Activated naive CD4-positive, alpha-beta T cell (primary cell): ENCODE measurements at places on chromosomes 2 and 18.

DNA sequence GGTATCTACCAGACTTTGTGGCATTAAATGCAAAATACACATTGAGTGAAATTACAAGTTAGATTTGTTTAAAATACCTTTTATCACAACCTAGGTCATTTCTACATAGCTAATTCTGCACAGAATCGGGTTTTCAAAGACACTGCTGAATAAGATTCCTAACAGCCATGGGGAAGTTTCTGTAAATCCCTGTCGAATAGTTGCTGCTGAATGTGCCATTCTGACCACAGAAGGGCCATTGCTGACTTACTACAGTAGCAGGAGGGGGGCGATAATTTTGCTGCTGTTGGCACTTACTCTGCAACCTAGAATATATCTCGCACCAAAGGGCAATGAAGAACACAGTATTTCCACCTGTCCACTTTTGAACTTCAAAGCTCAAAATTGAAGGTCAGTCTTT, 232.8 kb downstream of the TCF4 start:
- DNase-seq, result no peak

- DNase-seq, result no peak
Measured at GRCh38 chr2:44713170-44713569, 228.3 kb upstream of the SIX3 start.

DNA sequence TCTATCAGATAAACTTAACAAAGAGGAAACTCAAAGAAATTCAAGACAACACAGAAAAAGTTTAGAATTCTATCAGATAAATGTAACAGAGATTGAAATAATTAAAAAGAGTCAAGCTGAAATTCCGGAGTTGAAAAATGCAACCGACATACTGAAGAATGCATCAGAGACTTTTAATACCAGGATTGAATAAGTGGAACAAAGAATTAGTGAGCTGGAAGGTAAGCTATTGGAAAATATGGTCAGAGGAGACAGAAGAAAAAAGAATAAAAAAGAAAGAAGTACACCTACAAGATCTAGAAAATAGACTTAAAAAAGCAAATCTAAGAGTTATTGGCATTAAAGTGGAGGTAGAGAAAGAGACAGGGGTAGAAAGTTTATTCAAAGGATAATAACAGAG, 88.0 kb downstream of the ATP8B1 start:
- no peak for DNase-seq

GRCh38 chr2:152055366-152056108, 43.3 kb downstream of the CACNB4 start:
- DNase-seq, result no peak

DNA sequence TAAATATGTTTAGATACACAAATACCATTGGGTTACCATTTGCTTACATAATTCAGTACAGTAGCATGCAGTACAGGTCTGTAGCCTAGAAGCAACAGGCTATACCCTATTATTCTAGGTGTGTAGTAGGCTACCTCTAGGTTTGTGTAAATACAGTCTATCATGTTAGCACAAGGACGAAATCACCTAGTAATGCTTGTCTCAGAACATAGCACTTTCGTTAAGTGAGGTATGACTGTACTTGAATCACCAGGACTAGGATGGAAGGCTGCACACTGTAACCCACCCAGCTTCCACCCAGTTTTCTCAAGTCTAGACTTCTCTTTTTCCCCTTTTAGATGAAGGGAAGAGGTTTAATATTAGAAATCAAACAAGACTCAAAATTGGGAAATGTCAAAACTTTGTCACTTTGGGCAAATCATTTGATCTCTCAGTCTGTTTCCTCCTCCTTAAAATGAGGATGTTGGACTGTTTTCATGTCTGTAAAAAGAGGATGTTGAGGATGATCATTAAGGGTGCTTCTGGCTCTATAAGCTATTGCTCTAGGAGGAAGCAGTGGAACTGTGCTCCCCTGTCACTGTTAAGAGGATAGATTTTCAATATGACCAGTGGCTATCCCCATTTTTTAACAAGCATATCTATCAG, 3.7 kb upstream of the SOCS6 start:
- no peak for DNase-seq

DNA sequence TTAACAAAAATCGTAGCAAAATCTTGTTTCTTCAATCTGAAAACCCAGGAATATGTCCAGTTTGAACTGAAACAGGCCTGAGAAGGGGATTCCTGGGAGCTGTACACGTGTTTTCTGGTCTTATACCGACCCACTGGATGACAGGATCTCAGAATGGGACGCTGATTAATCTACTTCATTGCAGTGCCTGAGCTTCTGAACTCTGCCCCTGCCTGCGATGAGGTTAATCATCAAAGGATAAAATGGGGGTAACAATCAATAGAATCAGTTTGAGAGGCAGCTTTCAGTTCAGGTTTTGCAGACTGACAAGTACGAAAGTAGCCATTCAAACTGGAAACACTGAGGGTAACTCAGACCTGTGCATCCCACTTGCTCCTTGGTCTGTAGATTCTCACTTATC, 273.9 kb upstream of the REV1 start:
- DNase-seq, result no peak

GRCh38 chr2:217254111-217254510, 394.2 kb upstream of the TNP1 start:
- no peak for DNase-seq

- DNase-seq, result no peak
Measured at GRCh38 chr2:161976295-161976694, 97.7 kb downstream of the DPP4 start.

GRCh38 chr18:44423814-44424644, 256.7 kb upstream of the SETBP1 start:
- no peak for DNase-seq

- DNase-seq, result no peak
Measured at GRCh38 chr2:240646176-240646899, 21.1 kb downstream of the GPR35 start.

DNA sequence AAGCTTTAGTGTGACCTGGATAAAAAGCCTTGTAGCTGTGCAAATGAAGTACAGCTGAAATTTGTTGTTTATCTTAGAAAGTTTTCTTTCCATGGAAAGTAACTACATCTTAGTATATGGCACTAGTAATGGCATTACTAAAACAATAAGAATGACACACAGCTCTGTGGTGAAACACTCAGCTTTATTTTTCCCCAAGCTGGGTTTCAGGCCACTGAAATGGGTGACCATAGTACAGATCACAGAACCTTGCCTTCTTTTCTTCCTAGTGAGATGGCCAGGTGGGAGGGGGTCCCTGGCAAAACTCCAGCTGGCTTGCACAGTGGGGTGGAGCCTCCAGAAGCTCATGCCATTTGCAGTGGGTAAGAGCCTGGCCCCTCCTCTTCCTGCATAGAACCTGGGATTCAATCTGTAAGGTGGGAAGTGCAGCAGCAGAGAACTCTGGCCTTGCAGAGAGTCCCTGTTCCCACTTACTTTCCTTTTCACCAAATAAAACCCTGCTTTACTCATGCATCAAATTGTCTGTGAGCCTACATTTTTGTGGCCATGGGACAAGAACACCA, 17.6 kb upstream of the GRP start:
- DNase-seq, result no peak

- peak; percentile 24 for DNase-seq
Measured at GRCh38 chr2:118013221-118013723, 598 bp downstream of the CCDC93 start.

GRCh38 chr2:15731889-15732271, 140.2 kb downstream of the DDX1 start:
- DNase-seq, result no peak

DNA sequence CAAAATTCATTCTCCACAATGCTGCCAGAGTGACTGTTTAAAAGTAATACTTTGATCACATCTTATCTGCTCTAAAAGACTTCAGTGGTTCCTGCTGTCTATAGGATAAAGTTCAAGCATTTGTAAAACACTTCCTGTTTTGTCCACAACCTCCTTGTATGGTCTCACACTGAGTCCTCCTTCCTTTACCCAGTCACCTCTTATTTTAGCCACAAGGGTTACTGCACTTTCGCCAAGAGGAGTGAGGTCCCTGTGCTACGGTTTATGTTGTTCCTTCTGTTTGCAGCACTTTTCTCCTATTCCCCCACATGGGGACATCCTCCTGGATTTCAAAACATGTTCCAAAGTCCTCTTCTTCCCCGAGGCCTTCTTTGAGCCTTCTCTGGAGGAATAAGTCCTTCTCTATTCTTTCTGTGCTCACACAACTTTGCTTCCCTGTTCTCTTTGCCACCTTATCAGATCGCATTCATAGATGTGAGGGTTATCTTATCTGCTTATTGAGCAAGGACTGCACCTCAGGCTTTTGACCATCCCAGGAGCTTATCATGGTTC, 112.2 kb upstream of the NABP1 start:
- DNase-seq, result no peak

GRCh38 chr2:54559006-54559445, 102.9 kb downstream of the SPTBN1 start:
- no peak for DNase-seq

GRCh38 chr2:18819566-18819965, 230.2 kb upstream of the NT5C1B start:
- DNase-seq, result no peak

- DNase-seq, result no peak
Measured at GRCh38 chr2:139825726-139826125, 1045.5 kb upstream of the NXPH2 start.

- DNase-seq, result no peak
Measured at GRCh38 chr18:31679133-31679742, 5.1 kb downstream of the B4GALT6 start.

DNA sequence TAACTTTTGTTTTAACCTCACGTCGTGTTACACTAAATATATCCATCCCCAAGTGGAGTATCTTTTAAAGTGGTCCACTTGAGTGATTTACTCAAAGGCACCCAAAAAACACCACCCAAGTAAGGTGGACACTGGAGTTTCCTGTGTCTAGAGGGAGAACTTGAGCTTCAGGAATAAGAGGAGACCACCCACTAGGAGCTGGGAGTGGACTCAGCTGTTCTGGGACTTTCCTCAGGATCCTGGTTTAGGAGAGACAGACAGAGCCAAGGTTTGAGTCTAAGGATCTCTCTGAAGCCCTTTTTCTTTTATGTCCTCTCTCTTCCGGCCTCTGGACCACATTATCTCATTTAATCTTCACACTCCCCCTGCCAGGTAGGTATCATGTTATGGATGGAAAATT, 150.7 kb downstream of the GBX2 start:
- DNase-seq, result no peak

- DNase-seq, result no peak
Measured at GRCh38 chr2:86026744-86027065, 79.0 kb downstream of the POLR1A start.

DNA sequence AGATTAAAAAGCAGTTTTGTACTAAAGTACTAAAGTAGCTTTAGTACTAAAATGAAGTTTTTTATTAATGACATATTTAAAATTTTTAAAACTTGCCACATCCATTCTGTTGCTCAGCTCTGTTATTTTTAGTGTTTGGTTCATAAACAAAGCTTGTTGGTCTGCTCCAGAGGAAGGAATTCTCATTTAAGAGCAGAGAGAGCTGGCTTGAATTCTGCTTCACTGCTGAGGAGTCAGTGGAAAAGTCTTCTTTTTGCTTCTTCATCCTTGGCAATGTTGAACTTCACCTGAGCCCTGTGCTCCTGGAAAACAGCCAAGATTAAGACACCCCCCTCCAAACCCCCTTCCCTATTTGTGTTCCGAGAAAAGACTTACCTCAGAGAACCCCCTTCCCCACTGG, 40.6 kb downstream of the TMEM87B start:
- no peak for DNase-seq

- no peak for DNase-seq
Measured at GRCh38 chr18:59705145-59705544, 7.9 kb upstream of the CCBE1 start.

GRCh38 chr2:74735564-74735963, 81.5 kb downstream of the SEMA4F start:
- DNase-seq, result no peak

- DNase-seq, result no peak
Measured at GRCh38 chr2:233829193-233830110, 24.9 kb downstream of the HJURP start.

DNA sequence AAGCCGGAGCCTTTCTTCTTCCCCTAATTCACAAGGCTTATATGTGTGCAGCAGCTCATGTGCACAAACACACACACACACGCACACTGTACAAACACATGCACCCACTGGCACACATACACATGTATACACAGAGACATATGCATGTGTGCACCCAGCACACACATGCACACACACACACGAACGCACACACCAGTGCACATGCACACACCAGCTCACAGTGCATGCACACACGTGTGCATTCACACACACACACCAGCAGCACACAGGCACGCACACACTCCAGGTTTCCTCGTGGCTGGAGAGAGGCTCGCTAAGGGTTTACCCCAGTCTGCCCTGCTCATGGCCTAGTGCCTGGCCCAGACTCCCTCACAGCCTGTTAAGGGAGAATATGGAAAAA, 234.0 kb downstream of the EIPR1 start:
- DNase-seq, result no peak

- no peak for DNase-seq
Measured at GRCh38 chr2:46973673-46974072, 58.1 kb upstream of the MCFD2 start.

DNA sequence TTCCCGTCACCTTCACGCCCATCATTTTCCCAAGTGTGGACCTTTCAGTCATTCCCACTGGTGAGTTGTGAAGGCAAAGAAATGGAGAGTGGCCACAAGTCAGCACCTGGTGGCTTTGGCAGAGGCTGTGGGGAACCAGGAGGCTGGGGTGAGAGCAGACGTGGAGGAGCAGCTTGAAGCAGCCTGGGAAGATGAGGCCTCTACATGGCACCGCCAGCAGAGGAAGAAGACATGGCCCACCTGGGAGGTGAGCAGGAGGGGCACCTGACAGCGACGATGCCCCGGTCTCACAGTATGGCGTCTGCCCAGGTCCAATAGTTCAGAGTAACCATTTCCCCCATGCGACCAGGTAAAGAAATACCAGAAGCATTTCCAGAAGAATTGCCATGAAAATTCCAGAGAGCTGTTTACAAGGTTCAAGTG, 69.0 kb downstream of the TPO start:
- DNase-seq, result no peak

DNA sequence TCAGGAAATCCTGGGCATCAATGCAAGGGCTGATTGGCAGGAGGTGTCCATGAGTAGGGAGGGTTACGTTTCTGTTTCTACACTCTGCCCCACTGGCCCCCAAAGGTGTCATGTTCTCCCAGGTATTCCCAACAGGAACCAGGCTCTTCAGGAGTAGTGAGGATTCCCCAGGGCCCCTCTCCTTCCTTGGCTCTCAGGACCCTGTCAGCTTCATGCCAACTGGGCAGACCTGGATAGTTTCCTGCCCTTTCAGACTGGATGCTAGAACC, 480.6 kb upstream of the HS6ST1 start:
- no peak for DNase-seq

GRCh38 chr2:23554054-23554697, 169.2 kb downstream of the KLHL29 start:
- no peak for DNase-seq

DNA sequence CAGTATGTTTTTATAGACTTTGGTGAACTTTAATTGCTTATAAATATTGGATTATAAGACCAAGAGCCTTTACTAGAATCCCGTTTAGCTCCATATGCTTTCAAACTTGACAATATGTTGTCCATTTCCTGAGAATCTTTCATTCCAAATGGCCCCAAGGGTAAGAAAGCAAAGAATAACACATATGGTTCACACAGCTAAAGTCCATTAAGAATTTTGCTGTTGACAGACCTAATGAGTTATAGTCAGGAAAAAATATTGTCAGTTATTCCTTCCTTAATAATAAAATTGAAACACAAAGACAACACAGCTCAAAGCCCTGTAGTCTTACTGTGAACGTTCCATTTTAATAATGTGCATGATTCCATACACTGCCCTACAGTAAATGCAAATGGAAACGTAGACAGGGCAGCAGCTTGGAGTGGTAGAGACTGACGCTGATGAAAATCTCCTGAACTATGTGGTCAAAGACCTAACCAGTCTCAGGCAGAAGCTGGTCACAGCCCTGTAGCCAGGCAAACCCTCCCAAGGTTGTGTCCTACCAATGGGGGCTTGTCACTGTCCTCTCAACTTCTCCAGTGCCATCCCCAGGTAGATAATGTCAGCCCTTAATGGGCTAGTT, 49.0 kb upstream of the ATIC start:
- no peak for DNase-seq
